Bronchial epithelial cell (primary cell): ENCODE measurements at places on chromosomes 12 and 14.
A peak's percentile ranks its signal among the peaks of the same experiment; 100 is the strongest.

- DNase-seq = no peak
Measured at GRCh38 chr14:24178399-24179178, 6.7 kb downstream of the REC8 start.

GRCh38 chr14:93788543-93789227, 400 bp upstream of the PRIMA1 start:
- no peak for DNase-seq

DNA sequence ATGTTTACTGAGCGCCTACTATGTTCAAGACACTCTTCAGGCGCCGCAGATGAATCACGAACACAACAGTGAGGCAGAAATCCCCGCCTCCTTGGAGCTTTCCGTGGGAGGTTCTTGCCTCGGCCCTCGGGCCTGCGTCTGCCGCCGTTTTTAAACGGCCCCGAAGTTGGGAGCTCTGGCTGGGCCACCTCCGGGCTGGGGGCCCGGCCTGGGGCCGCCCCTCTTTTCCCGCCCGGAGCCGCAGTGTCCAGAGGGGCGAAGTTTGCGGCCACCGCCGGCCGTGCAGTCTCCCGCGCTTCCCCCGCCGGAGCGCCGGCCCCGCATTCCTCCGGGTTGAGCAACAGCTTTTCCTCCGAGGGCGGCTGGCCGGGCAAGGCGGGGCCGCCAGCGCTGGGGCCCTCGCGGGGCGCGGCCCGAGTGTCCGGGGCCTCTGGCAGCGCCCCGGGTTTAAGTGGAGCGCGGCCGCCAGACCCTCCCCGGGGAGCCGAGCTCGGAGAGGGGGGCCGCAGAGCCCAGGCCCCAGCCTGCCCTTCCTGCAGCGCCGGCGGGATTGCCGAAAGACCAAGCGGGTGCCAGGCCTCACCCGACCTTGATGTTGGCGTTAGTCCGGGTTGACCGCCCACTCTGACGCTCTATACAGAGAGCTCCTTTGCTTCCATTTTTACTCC, 18.7 kb upstream of the CTDSP2 start:
- peak; percentile 78 for DNase-seq

GRCh38 chr14:23174296-23175184, 8.9 kb downstream of the SLC7A8 start:
- DNase-seq = peak; percentile 79

- DNase-seq = no peak
Measured at GRCh38 chr12:71605039-71605438, 58.6 kb downstream of the ZFC3H1 start.

GRCh38 chr14:58272588-58273372, 25.6 kb upstream of the ARID4A start:
- peak; percentile 38 for DNase-seq

GRCh38 chr14:95468448-95469133, 47.9 kb downstream of the SYNE3 start:
- no peak for DNase-seq

DNA sequence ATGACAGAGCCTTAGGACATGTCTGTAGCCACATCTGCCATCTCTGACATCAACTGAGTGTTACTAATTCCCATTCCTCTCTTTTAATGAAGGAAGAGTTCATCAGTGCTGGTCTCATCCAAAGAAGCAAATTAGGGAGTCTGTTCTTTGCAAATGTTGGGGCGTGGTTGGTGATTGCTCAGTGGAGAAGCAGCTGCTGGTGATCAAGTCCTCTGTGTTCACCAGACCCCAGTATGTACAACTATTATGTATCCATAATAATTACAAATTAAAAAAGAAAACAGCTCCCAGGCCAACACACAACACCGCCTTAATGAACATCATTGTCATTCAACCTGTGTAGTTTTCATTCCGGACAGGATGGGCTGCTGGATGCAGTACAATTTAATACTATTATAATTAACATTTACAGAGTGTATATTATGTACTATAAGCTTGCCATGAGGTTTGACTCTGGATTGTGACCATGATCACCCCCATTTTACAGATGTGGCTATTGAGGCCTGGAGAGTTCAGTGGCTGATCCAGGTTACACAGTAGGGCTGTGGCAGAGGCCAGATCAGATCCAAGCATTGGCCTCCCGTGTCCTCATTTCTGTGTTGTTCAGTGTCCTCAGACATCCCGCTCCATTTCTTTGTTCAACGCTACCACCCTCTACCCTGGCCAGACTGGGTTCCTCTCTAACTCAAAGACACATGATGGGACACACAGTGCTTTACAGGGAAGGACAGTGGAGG, 179.0 kb downstream of the CHST11 start:
- no peak for DNase-seq

DNA sequence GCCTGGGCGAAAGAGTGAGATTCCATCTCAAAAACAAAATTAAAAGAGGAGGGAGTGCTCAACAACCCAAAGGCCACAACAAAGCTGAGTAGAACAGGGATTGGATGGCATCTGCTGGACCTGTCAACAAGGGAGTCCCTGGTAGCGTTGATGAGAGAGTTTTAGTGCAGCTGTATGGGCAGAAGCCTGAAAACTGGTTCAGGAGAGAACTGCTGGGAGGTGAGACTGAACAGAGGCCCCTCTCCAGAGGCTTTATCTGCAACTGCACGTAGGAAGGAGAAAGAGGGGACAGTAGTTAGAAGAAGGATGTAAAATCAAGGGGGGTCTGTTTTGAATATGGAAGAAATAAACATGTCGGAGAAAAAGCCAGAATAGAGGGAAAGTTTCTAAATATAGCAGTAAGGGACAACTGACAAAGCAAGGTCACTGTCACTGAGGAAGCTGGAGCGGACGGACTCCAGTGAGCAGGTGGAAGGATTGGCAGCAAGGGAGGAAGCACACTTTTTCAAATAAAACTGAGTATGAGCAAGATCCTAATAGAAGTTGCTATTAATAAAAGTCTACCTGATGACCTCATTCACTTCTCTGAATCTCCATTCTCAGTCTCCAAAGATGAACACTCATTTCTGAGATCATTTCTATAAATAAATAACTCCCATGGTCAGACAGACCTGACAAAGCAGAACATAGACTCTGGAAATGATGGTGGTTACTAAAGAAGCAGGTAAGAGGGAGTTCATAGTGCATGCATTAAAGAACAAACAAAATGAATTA, 11.8 kb upstream of the ATF1 start:
- peak; percentile 77 for DNase-seq

DNA sequence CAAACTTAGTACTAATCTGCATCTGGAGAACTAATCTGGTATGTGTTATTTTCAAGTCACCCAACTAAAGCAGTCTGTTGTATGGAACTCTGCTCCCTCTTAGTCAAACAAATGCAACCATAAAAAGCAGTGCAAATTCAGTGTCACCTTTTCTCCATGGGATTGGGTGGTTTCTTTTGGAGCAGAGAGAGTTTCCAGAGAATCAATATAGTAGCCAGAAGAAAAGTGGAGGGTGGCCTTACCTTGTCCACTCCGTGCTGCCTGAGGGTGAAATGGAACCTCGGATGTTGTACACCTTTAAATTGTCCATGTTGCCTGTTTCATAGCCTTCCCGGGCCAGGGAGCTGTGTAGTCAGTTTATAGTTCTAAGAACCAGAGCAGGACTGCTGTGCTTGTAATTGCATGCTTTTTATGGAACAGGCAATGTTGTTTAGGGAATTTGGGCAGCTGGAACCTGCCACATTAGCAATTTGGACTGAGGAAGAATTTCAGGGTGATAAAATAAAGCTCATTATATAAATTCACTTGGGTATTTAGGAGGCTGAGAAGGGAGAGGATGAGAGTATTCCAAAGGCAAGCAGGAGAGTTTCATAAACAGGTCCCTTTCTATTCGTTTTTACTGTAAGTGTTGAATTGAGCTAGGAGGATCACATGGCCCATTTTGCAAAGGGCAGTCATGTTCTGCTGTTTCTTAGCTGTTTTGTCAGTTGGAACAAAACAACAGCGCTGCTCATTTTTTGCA, 60.5 kb downstream of the CRADD start:
- DNase-seq = no peak

DNA sequence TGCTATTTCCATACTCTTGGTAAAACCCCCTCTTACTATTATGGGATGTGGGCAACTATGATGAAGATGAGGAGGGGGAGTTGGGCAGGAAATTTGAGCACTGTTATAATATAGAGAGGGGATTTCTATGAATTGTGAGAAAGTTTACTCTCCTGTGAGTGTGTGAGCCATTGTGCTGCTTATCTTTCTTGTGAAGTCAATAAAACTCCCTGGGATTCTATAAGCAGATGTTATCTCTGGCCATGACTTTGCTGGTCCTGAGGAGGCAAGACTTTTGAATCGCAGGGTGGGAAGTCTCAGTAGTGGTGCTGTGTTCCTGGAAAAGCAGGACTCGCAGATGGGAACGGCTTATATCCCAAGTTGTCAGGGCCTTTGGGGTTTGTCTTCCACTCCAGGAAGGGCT, 62.2 kb downstream of the EMP1 start:
- no peak for DNase-seq

DNA sequence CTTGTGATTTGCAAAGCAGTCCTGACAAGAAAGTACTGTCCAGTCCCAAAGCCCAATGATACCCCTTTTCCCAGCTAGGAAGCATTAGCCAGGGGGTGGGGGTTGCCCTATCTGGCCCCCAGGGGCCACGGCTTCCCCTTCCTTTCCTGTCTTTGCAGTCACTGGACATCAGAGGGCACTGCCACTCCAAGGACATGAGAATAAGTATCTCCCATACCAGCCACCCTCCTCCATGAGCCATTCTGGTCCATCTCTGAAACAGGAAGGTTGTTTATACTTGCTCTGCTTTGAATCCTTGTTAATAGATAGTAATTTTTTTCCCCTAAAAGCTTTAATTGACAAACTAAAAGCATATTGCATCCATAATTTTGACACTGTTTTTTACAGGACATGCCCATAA, 29.7 kb downstream of the RBM19 start:
- no peak for DNase-seq

DNA sequence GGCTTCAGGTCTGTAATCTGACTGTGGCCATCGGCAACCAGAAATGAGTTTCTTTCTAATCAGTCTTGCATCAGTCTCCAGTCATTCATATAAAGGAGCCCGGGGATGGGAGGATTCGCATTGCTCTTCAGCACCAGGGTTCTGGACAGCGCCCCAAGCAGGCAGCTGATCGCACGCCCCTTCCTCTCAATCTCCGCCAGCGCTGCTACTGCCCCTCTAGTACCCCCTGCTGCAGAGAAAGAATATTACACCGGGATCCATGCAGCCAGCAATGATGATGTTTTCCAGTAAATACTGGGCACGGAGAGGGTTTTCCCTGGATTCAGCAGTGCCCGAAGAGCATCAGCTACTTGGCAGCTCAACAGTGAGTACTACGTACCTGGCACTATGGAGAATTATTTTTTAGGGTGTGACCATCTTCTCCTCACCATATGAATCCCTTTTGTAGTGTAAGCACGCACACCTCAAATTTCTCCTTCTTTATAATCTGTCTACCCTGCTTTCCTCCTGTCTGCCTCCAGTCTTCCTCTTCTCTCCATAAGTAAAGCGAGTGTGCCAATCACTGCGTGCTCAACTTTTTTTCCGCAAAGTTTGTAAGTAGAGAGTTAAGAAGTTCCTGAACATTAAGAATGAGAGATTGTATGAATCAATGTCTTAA, at the start of gene TPH2:
Gene TPH2 (plus strand): TSS at position 118 of the 658 bp plus-strand sequence. CDS start 142 bp downstream, at position 260.
- DNase-seq = peak; percentile 35

DNA sequence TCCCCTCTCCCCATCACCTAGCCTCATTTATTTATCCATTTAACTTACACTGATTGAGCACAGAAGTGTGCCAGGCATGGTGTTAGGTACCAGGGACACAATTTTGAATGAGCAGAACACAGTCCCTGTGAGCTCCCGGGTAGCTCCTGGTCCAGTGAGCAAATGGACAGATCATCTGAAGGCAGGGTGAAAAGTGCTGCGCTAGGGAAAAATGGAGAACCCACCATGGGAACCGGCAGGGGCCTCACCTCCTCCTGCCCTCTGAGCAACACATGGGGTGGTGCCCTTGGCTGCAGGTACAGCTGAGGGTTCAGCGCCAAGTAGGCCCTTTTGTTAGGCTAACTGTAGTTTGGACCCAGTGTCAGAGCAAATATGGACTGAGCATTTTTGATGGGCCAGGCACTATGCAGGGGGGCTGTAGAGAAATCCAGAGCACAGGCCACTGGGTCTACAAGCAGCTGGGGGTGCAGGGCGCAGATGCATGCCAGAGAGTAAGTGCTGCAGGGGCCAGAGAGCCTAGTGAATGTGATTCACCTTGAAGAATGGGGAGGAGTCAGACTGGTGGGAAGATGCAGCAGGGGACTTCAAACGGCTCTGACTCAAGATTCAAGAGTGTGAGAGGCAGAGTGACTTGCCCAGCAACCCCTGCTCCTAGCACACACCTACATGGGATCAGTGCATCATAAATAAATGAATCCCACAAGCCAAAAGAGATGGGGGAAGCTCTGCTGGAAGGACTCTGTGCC, 28.2 kb downstream of the LTBP2 start:
- peak; percentile 95 for DNase-seq

GRCh38 chr14:60381909-60382308, 104.0 kb downstream of the C14orf39 start:
- no peak for DNase-seq

DNA sequence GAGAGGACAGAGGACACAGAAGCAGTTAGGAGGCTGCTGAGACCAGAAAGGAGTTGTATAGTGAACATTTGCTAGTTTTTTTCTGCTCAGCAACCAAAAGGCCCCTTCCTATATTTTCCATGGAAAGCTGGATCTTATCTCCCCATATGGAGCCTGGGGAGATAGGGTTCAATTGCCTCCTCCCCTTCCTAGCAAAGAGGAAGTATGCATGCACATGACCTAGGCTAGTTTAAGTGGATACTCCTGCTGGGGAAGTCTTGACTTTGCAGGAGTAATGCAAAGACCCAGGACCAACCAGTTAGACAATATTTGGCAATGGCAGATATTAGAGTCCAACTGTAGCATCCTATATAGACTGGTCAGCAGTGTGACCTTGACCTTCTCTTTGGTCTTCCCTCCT, 15.1 kb downstream of the CHD8 start:
- DNase-seq = no peak

- DNase-seq = no peak
Measured at GRCh38 chr12:96107236-96107635, 71.8 kb upstream of the LTA4H start.

- DNase-seq = no peak
Measured at GRCh38 chr14:95097385-95097784, 59.9 kb downstream of the DICER1 start.

- peak; percentile 66 for DNase-seq
Measured at GRCh38 chr12:64826234-64826633, 1.8 kb downstream of the TBC1D30 start.

- DNase-seq = no peak
Measured at GRCh38 chr12:56188131-56188777, 1.0 kb downstream of the SMARCC2 start.

GRCh38 chr14:50647753-50648152, 20.4 kb downstream of the SAV1 start:
- no peak for DNase-seq

GRCh38 chr12:54472494-54473262, 724 bp downstream of the GTSF1 start:
- no peak for DNase-seq

GRCh38 chr14:65065719-65066118, 36.6 kb downstream of the MAX start:
- peak; percentile 51 for DNase-seq
